ENCODE measurements at places on chromosomes 5 and 9. TPM values are rescaled to one million over a fixed set of nuclear protein-coding genes. Genes with fewer than 3 reads are reported as not detected.

Gene KLF4
- total RNA-seq, result 0.68 TPM

Gene DMGDH
- total RNA-seq, result not detected

Gene INSYN2B
- not detected for total RNA-seq

Gene PAEP
- not detected for total RNA-seq

Gene NOXA1
- not detected for total RNA-seq

Gene CCL27
- not detected for total RNA-seq

Gene PCDHB4
- not detected for total RNA-seq

Gene ORM2
- not detected for total RNA-seq

Gene GTF2H2C
- total RNA-seq, result 57.7 TPM

Gene LPAR1
- total RNA-seq, result not detected

Gene PRELID2
- total RNA-seq, result 32.9 TPM

Gene CDH9
- total RNA-seq, result not detected

Gene SIT1
- total RNA-seq, result not detected

Gene AIF1L
- 26.9 TPM for total RNA-seq

Gene MZB1
- total RNA-seq, result not detected

Gene LCN12
- not detected for total RNA-seq

Gene ZNF354C
- total RNA-seq, result 0.43 TPM

Gene NANS
- total RNA-seq, result 122 TPM

Gene SPATA31D4
- total RNA-seq, result not detected

Gene ADGRV1
- not detected for total RNA-seq

Gene PCDHAC1
- total RNA-seq, result 9.5 TPM

Gene OTP
- total RNA-seq, result not detected
